ENCODE measurements at places on chromosomes 3 and 15.

DNA sequence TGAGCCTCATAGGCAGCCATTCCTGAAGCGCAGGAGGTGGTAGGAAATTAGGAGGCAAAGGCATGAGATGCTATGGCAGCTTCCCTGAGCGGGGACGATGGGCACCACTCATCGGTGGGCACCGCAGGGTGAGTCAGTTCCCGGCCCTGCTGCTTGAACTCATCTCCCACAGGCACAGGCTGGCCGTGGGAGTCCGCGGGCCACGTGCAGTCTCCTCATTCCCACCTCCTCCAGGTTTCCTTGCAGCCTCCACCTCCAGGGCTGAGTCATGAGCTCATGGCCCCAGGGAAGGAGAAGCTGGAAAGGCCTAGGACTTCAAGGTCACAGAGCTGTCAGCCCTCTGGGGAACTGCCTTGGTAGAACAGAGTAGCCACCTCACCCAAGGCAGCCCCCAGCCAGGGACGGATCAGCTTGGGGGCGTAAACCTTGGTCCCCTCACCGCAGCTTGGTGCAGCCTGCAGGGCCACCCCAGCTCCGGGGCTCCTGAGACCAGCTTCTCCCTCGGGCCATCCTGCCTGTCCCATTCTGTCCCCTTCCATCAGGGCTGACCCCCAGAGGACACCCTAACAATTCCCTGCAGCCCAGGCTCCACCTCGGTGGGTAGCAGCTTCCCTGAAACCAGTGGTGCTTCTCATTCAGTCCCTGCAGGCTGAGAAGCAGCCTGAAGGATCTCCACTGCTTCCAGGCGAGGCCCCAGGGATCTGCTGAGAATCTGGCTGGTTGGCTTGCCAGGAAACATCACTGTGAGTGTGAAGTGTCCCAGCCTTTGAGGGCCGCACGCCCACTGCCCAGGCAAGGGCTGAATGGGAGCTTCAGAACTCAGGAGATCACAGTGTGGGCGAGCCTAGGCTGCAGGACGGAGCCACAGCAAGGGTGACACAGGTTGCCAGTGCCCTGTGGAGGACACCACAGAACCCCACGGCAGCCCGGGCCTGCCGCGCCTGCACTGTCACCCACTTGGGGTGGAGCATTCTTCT lies 150.7 kb upstream of the MEF2A start:
- no peak for DNase-seq

GRCh38 chr3:126607214-126607908 lies 47.6 kb downstream of the TXNRD3 start:
- no peak for DNase-seq

GRCh38 chr15:47607695-47608094 lies 109.6 kb upstream of the SEMA6D start:
- no peak for DNase-seq

GRCh38 chr3:190617185-190617584 lies 103.3 kb downstream of the IL1RAP start:
- no peak for DNase-seq

GRCh38 chr3:4582624-4583023 lies 89.5 kb downstream of the ITPR1 start:
- DNase-seq = no peak
